HS-27A (cell line): ENCODE measurements at places on chromosomes 12 and 14.

- DNase-seq, result no peak
Measured at GRCh38 chr12:716506-716905, 35.9 kb upstream of the WNK1 start.

GRCh38 chr12:76590131-76590530 lies 30.6 kb upstream of the OSBPL8 start:
- no peak for DNase-seq

DNA sequence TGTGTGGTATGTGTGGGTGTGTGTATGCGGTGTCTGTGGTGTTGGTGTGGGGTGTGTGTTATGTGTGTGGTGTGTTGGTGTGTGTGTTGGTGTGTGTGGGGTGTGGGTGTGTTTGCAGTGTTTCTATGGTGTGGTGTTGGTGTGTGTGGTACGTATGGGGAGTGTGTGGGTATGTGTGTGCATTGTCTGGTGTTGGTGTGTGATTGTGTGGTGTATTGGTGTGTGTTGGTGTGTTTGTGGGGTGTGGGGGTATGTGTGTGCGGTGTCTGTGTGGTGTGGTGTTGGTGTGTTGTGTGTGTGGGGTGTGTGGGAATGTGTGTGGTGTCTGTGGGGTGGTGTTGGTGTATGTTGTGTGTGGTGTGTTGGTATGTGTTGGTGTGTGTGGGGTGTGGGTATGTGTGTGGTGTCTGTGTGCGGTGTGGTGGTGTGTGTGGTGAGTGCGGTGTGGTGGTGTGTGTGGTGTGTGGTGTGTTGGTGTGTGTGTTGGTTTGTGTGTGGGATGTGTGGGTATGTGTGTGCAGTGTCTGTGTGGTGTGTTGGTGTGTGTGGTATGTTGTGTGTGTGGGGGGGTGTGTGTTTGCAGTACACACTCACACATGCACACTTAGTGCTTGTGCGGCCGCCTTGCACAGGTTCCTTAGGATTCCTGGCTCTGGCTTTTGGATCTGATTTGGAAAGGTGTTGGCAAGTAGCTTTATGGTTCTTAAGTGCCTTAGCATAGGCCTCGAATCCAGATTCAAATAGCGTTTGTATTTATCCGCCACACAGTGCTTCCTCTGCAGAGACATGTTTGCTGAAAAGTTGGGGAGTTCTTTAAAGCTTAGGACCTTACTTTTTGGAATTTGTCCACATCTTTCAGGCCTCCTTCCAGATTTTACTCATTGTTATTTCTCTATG lies 16.4 kb downstream of the MLXIP start:
- no peak for DNase-seq

DNA sequence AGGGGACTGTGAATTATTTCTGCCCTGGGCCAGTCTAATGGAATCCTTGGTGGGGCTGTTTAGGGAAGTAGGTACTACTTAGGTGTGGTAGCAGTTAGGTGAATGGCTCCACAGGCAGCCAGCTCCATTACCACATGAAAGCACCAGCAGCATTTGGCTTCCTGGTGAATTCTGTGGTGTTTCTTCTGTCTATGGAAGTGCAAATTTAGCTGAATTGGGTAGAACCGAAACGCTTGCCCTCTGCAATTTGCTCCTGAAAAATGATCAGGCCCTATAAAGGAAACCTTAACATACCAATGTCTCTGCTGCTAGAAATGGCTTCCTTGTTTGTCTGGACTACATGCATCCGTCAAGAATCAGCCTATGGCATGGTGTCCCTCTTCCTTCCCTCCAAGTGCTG lies 16.4 kb downstream of the FLRT2 start:
- no peak for DNase-seq

DNA sequence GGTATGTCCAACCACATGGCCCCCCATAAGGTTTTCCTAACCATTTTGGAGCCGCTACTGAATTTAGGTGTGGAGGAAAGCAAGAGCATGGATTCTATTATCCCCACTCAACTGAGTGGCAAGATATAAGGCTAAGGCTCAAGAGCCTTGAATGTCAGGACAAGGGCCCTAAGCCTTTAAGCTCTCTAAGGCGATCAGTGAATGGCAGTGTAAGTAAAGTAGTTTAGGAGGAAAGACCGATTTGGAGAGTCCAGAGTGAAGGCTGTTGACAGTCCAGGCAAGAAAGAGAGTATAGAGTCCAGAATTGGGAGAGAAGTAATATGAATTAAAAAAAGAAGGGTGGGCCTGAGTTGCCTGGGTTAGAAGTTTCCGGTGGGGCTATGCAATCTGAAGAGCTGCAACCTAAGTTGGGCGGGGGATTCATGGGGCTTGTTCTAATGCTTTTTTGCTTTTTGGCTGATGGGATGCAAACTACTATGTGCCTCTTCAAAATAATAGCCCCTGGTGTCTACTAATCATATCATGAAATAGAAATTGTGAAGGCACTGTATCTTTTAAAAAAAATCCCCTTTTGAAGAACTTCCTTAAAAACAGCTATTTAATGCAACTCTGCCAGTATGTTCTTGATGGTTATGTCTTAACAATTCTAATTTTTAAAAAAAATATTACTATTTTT lies at the start of gene SPIC:
Gene SPIC (plus strand): TSS at position 626 of the 676 bp plus-strand sequence. CDS start 1,569 bp downstream, outside the sequence.
- no peak for DNase-seq

GRCh38 chr14:102957222-102957621 lies 34.8 kb downstream of the AMN start:
- no peak for DNase-seq
